NB4 (cell line): ENCODE measurements at places on chromosomes 2 and 18.

GRCh38 chr2:1625281-1626001, 118.9 kb downstream of the PXDN start:
- no peak for DNase-seq

DNA sequence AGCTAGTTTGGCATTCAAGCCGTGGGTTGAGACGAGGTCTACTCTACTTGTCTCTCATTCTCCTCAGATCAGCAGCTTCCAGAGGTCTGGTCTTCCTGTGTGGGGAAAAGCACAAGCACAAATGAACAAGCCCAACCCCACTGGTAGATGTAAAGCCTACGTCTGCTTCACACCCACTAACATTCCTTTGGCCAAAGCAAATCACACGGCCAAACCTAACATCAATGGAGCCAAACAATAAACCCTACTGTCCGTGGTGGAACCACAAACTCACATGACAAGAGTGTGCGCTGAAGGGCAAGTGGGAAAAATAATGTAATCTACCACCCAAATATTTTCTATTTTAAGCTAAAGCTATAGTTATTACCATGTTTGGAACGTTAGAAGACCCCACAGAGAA, 179.3 kb upstream of the MGAT5 start:
- no peak for DNase-seq

DNA sequence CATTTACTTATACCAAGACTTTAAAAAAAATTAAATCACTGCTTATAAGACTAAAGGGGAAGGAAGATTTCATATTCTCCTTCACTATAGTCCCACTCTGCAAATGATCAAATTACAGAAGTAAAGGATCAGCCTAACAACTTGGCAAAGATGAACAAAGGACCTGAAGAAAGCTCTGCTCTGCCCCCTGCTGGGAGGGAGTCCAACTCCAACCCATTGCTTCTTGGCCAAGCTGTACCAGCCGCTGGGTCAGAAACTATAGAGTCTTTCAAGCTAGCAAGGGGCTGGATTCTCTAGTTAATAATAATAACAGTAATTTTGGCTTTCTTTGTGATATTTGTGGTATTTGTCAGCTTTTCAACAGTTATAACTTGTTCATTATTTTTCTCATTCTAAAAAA, 927.0 kb upstream of the CRIM1 start:
- DNase-seq, result peak; percentile 62

- no peak for DNase-seq
These were observed 402.5 kb upstream of the DDX18 start for GRCh38 chr2:117411983-117412382.

DNA sequence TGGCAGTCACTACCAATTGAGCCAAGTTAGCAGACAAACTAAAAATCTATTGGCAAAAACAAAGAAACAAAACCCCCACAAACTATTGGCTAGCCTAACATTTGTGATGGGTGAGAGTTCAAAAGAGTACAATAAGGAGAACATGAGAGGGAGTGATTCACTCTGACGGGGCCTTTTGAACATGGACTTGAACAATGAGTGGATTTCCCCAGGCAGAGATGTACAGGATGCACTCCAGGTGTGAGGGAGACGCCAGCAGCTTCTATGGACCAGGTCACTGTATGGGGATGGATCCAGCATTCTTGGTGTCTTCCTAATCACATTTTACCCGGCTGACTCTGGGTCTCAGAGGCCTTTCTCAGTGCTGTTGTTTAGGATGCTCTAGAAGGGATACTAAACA, 167.5 kb upstream of the SMAD2 start:
- DNase-seq, result no peak

- DNase-seq, result no peak
These were observed 34.4 kb upstream of the RPL37A start for GRCh38 chr2:216464104-216464720.

DNA sequence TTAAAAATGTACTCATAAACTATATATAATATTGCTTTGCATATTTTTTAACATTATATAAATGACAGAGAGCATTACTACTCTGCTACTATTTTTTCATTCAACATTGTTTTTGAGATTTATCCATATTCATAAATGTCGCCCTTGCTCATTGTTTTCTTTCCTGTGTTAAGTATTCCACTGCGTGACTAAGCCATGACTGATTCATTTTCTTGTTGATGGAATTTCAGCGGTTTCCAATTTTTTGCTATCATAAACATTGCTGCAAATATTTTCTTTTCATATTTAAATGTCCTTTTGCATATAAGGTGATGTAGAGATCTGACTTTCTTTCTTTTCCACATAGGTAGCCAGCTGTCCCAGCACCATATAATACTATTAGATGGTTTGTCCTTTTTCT, 57.6 kb downstream of the SFXN5 start:
- DNase-seq, result no peak

GRCh38 chr2:121735518-121736074, 1.1 kb downstream of the NIFK start:
- peak; percentile 51 for DNase-seq

- no peak for DNase-seq
These were observed 4.4 kb upstream of the ACTG2 start for GRCh38 chr2:73888388-73888787.

GRCh38 chr2:120896901-120897300, 161.2 kb downstream of the GLI2 start:
- DNase-seq, result no peak

DNA sequence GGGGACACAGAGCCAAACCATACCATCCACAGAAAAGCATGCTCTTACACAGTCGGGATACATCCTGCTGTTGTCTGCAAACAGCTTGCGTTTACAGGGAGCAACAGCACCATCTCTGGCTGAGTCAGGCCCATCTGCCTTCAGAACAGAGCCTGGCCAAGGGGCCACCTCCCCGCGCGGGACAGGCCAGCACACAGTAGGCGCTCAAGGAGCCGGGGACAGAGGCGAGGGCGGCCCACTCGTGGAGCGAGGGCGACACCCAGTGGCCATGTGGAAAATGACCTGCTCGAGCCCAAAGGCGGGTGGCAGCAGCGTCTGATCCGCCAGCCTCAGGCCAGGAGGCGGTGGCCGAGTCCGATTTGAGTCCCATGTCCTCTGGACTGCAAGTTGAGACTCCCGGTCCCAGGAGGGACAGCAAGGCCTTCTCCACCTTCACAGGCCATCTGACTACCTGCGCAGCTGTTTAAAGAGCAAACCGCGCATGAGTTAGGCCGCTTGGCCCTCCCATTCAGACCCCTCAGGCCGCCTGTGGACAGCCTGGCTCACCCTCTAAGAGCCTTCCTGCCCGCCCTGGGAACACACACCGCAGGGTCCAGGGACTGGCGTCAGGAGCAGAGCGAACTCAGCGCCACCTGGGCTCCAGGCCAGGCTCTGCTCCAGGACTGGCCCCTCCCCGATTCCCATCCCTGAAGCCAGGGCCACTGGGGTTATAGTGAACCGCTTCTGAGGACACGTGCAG, 38.3 kb downstream of the TTC32 start:
- DNase-seq, result peak; percentile 57

DNA sequence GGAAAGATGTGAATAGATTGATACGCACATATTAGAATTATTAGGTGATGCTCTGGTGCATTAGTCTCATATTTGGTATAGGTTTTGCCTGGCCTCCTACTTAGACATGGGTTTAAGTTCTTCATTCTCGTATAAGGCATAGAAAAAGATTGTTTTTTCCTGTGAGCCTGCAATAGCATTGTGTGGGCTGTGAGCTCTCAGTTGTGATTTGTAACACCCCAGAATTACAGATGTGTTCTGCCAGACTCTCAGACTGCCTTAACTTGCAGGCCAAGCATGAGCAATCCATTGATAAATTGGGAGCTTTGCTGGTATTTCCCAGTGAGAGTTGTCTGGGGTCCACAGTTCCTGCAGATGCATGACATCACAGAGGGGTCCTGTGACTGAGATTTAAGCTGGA, 95.7 kb downstream of the MAPRE2 start:
- no peak for DNase-seq

DNA sequence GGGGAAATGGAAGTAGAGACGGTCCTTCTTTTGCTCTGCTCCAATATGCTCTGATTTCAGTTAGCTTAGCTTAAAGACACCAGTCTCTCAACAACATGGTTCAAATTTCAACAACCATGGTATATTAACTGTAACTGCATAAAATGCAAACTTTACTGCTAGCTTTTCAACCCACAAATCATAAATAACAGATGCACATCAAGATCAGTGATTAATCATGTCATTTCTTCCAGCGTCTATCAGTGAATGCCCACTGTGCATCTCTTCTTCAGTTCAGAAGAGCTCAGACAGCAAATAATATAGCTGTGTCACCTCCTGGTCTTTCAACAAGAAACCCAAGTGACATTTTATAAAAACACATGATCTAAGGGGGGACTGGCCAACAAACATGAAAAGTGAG, 12.6 kb downstream of the PECR start:
- no peak for DNase-seq

DNA sequence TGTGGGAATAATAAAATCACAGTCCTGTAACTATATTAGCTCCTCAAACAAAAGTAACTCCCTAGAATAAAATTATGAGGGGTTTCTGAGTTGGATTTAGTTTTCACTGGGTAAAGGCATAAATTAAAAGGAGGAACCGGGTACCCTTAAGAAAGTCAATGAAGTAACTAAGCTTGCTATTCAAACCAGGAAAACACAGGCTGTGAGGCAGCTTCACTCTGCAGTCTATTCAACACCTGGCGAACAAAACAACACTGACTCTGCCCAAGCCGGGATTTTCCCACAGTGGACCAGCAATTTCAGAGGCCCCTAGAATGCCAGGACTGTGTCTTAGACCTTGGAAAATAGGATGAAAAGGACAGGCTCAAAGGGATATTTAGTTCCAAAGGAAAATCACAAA, 24.6 kb upstream of the CREB1 start:
- no peak for DNase-seq

DNA sequence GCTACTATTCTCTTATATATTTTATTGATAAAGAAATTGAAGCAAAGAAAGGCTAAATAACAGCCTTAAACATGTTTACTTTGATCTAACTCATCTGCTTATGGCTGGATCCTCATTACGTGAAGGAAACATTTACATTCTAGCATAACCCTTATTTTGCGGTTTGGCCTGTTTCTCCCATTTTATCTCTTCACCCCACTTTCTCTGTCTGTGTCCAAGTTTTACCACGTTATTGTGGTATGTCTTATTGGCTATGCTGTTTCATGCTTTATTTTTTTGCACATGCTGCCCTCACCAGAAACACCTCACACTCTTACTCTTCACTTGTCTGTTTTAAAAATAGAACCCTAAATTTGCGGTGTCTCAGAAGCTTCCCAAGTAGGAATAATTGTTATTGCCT, 78.5 kb downstream of the RPIA start:
- no peak for DNase-seq

GRCh38 chr2:239856620-239857285, 168.4 kb downstream of the NDUFA10 start:
- no peak for DNase-seq

DNA sequence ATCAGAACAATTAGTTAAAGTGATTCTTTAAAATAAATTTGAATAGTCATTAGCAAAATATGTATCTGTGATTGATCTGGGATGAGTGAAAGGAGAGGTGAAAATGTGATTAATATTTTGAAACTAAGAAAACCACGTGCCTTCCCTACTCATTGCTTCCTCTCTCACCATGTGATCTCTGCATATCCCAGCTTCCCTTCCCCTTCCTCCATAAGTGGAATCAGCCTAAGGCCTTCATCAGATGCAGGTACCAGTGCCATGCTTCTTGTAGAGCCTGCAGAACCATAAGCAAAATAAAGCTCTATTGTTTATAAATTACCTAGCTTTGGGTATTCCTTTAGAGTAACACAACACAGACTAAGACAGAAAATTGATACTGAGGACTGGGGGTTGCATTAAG, 11.2 kb upstream of the STAT1 start:
- no peak for DNase-seq

DNA sequence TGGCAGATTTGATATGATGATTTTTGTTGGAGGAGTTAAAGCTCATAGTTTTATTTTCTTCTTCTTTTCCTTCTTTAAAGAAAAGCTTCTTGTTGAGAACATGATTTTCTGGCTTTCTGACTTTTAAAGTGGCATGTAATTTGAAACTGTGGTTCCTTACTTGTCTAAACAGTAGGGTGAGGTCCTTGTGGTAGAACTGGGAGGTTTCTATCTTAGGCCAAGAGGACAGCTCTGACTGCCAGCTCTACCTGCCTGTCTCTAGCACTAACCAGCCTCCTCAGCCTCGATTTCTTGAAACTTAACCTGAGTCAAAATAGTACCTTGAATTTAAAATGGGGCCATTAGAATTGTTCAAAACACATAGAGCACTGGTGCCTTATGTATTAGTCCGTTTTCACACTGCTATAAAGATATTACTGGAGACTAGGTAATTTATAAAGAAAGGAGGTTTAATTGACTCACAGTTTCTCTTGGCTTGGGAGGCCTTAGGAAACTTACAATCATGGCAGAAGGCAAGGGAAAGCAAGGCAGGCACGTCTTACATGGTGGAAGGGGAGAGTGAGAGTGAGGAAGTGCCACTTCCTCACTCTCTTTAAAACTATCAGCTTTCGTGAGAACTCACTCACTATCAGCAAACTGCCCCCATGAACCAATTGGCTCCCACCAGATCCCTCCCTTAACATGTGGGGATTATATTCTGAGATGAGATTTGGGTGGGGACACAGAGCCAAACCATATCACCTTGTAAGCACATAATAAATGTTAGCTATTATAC, 119.0 kb downstream of the CERS6 start:
- DNase-seq, result no peak

- no peak for DNase-seq
These were observed 371.0 kb downstream of the GALNT13 start for GRCh38 chr2:154242687-154243086.

DNA sequence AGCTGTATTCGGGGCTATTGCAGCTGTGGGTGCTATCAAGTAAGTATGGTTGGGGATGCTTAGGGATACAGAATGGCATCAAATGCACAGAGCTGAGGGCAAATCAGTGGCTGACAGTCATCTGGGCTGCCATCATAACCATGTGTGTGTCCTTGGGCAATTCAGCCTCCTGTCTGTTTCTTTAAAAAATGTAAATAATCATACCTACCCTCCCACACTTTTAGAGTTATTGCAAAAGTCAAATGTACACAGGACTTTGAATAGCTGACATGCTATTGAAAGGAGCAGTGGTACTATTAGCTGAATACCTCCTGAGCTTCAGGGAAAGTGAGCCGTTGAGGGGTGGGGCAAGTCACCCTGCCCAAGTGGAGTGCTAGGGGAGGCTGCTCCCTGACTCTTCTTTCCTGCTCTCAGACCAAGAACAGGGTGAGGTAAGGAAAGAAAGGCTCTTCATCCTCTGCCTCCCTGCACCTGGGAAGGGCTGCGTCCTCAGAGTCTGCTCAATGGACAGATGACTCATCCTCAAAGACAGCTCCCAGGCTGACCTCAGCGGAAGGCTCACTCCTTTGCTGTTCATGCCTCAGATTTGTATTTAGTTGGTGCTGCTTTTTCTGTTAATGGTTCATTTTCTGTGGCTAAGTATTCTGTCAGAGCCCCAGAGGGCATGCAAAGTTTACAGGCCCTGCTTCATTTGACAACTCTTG, 54.9 kb upstream of the BZW1 start:
- DNase-seq, result peak; percentile 59

- no peak for DNase-seq
These were observed 7.8 kb downstream of the FOSL2 start for GRCh38 chr2:28400419-28400818.

GRCh38 chr2:50345701-50346591, 686.0 kb downstream of the NRXN1 start:
- no peak for DNase-seq
